Cardiac septum (tissue), 1 donor: ENCODE measurements at places on chromosomes 2 and 18. TPM values are rescaled to one million over a fixed set of nuclear protein-coding genes. Genes with fewer than 3 reads are reported as not detected.

- peak; percentile 49 for DNase-seq
Observed at GRCh38 chr2:128314348-128315121, 4.1 kb downstream of the HS6ST1 start.

DNA sequence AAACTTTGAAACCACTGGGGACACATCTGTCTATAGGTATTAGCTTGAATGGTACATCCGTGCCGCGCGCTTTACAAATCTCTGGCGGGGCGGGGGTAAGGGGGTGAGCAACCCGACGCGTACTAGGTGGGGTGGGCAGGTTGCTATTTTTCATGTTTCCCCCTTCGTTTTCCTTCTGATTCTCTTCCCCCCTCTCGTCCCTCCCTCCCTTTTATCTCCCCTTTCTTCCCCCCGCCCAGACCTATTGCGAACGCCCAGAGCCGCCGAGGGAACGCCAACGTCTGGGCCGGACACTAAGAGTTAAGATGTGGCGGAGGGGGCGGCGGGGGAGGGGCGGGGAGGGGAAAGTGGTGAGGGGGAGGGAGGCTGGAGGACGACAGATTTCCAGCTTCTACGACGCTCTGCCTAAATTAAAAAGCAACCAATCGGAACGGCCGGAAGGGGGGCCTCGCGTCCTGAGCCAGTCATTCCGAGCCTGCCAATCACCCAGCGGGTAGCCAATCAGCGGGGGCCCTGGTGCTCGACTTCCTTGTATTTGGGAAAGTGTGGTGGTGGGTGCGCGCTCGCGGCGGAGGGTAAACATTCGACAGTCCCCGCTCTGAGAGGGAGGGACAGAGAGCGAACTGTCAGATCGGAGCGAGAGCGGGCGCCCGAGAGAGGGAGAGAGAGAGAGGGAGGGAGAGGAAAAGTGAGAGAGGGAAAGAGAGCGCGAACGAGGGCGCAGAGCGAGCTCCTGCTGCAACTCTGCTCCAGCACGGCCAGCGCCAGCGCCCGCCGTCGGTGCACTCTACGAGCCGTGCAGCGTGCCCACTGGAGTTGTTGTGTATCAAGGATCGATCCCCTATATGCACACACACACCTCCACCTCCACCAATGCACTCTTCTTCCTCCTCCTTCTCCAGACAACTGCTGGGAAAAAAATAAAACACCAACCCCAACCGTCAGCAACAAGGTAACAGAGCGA is at the start of gene POU3F3:
Gene POU3F3 (plus strand): TSS at position 582 of the 964 bp plus-strand sequence. CDS start 1,396 bp downstream, outside the sequence.
- no peak for DNase-seq

DNA sequence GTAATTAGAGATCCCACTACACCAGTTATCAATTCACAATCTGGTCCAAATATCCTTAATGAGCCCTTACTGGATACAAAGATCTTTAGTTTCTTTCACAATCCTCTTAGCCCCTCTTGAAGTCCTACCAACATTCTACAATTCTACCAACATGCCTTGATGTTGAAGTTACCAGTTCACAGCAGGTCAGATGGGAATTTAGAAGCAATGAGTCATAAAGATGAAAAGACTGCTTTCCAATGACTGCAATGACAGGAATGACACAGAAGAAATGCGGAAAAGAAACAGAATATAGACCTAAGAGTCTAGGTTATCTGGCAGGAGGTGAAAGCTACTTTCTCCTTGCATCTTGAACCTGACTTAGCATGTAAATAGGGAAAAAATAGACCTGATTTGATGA is 24.5 kb downstream of the RTTN start:
- DNase-seq, result no peak

GRCh38 chr2:166651080-166651675 is 157.1 kb upstream of the SCN7A start:
- no peak for DNase-seq

- DNase-seq, result peak; percentile 86
Observed at GRCh38 chr18:36296650-36297416, 680 bp upstream of the FHOD3 start.

DNA sequence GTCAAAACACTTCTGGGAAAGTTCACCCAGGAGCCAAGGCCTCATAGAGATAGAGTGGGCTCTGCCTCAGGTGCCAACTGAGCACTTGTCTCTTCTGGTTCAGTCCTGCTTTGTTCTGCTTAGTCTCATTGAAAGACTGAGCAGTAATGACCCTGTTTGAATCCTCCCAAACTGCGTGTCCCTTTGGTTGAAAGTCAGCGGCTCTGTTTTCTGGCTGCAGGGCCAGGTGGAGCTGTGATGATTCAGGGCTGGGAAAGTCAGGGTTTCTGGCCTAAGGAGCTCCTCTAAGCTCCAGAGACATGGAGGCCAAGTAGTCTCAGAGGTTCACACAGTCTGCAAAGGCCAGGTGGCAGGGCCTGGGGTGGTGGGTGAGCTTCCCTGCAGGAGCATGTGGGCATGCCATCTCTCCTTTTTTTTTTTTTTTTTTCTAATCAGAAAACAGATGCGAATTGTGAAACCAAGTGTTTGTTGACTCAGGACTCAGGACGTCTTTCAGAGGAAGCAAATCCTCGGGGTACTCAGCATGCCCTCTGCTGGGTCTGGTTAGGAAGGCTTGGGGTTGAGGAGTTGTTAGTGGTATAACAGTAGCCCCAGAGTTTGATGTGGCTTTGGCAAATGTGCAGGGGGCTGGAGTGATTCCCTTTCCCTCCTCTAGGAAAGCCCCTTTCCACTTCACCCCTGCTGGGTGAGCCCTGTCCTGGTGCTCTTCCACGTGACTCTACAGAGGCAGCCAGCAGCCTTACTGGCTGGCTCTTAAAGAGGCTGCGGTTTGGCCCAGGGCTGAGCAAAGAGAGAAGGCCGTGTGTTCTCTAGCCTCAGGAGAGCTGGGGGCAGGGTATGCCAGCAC is 38.3 kb downstream of the TMEM17 start:
- no peak for DNase-seq

DNA sequence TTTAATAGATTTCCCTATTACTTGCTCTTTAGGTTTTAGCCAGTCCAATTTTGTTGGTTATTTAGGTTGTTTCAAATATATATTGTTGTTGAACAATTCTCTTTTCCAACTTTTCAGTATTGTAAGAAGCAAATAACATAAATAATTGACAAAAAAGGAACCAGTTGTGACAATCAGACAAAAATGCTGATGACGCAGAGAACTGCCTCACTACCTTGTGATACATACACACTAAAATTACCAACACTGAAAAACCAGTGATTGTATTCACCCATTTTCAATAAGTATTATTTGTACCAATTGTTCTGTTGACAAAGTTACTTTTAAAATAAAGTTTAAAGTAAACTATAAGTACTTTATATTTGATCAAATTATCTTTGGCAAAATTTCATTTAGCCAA is 43.1 kb upstream of the NABP1 start:
- no peak for DNase-seq

The NPAS2 gene
- 54.0 TPM for total RNA-seq
